ENCODE measurements at places on chromosomes 13 and 19.

DNA sequence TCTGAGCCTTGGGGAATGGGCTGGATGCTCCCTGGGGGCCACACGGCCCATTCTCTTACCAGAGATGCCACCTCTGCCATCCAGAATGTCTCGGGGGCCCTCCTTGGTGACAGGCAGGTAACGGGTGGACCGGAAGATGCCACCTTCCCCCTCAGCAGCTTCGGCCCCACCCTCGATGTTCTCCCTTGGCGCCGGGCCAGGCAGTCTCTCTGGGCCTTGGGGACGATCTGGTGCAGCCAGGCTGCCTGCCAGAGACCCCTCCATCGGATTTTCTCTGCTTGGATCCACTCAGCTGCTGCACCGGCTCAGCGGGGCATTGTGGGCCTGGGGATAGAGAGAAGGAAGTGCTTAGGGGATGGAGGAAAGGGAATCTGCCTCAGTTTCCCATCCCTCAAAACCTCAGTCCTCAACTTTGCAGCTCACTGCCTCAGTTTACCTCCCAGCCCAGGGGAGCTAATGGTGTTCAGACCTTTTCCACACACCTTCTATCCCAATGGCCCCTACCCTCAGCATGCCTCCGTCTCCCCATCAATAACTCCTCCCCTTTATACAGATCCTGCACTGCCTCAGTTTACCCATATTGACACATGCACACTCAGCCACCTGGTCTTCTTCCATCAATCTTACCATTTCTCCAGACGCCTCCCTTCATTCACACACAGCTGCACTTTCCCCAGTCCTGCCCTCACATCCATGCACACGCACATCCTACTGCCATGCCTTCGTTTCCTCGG lies 1.5 kb downstream of the WIZ start:
- DNase-seq, result no peak

DNA sequence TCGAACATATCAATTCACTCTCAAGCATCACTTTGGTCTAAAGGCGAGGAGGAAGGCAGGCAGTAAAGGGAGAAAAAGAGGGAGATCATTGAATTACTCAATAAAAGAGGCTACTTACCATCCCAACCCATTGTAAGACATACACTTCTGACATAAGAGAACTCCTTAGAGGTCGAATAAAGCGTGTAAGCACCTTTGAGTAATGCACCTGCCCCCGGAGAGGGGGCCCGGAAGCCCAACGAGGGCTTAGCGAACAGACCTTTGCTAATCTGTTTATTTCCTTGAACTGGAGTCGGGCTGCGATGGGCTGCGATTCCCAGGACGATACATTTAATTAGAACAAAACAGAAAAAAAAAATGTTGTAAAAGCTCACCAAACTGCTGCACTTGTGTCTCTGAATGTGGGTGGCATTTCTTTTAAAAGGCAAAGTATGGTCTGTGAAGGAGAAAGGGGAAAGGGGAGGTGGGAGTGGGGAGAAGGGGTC lies 3.0 kb downstream of the ZC3H4 start:
- DNase-seq, result peak; percentile 48

GRCh38 chr19:54448040-54448773 lies 792 bp upstream of the LENG8 start:
- no peak for DNase-seq

DNA sequence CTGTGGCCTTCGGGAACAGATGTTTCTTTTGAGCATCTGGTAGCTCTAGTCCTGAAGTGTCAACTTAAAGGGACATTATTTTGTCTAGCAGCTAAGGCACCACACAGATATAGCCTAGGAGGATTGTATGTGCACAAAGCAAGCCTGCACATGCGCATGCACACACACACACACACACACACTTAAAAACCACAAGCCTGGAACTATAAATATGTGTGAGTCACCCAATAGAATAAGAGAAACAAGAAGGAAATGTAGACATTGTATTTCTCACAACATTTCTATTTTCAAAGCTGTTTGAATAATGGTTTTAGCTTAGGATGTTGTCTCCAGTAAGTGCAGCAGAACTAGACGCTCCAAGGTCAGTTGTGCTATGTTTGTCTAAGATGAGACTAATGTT lies 516.5 kb downstream of the SUCLA2 start:
- no peak for DNase-seq

GRCh38 chr19:49820125-49820524 lies 2.0 kb downstream of the MED25 start:
- DNase-seq, result no peak

- DNase-seq, result no peak
Measured at GRCh38 chr13:85303630-85304029, 495.6 kb downstream of the SLITRK6 start.

GRCh38 chr19:30402436-30403202 lies 30.4 kb downstream of the ZNF536 start:
- DNase-seq, result no peak

DNA sequence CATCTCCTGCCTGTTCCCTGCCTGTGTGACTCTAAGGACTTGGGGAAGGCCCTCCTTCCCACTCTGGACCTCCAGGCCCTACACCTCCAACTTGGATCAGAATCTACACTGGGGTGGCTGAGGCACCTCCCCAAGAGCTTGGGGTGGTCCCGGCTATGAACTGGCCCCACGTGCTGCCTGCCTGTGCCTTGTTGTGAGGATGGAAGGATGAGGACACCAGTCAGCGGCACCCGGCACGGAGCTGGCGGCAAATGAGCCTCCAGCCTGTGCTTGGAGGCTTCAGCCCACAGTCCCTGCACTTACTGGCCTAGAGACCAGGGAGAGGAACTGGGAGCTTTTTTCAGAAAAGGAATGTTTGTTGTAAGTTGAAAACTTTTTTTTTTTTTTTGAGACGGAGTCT lies 8.5 kb downstream of the AKAP8 start:
- DNase-seq, result no peak

DNA sequence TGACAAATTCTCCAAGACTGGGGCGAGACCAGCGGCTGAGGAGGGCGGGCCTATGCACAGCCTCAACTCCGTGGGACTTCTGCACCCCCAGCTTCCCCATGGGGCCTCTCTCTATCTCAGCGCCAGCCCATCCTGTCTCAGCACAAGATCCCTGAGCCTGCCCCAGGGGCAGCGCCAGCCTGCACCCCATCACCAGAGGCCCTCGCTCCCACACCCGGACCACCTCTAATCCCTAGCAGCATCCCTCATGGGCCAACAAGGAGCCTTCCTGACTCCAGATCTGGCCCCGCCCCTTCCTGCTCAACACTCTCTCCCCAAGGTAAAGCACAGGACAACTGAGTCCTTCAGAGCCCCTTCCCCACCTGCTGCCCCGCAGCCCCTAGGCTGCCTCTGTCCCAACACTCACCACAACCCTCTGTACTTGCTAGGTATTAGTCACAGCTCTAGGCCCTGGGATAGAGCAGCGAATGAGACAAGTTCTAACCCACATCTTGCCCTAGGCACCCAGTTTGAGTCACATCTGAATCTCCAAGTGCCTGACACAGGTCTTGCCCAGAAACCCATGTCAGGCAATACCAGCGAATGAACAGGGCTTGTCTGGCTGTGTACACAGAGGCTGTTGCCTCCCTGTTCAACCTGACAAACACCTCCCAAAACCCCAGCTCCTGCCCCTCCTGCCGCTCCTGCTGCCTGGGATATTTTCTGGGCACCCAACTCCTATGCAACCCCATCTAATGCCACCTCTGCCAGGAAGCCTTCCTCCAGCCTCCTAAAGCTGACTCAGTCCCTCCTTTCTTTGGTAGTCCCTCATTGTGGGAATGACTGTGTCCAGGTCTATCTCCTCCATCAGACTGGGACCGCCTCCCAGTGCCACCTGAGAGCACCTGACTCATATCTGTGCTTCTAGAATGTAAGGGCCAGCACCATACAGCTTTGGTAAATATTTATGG lies 18.6 kb downstream of the GRIK5 start:
- peak; percentile 82 for DNase-seq

- DNase-seq, result no peak
Measured at GRCh38 chr13:78997902-78998629, 339.1 kb upstream of the OBI1 start.
